Stimulated activated CD8-positive, alpha-beta memory T cell treated with anti-CD3 and anti-CD28 coated beads, Interleukin-15, amount 100 ng/mL, for 1 hour (primary cell): ENCODE measurements at places on chromosomes 3 and 15.

DNA sequence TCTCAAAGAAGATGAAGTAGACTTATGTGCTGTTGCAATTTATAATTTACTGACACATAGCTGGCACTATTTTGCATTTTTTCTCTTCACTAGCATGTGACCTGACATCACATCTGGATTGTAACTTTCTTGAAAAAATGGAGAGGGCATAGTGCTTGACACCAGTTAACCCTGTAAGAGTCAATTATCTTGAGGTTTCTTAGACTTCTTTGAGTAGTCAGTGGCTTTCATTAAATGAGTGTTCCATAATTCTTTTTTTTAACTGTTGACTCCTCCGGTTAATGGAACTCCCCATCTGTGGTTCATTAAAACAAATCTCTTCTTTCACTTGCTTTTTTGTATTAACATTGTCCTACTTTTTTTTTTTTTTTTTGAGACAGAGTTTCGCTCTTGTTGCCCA lies 16.9 kb upstream of the PRKCI start:
- no peak for DNase-seq

GRCh38 chr3:53719796-53720195 lies 126.4 kb downstream of the CHDH start:
- DNase-seq = no peak

DNA sequence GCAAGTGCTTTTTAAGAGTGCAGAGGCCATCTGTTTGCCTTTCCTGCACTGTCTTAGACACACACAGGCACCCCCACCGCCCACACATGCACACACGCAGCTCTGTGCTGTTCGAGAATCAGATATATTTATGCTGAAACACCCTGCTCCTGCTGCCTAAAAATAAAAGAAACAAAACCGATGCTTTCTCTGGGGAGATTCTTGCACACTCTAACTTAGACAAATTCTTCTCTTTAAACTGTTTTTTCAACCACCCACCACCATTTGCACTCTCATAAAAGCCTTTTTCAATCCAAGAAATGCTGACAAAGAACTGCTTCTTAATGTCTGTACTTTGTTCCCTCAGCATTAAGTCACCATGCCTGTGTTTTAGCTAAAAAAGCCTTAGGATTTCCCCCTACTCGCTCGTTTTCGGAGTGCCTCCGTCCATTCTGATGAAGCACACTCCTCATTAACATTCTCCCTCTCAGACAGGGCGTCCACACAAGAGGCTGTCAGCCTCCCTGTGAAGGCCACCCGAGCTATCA lies 26.2 kb downstream of the SLC12A8 start:
- no peak for DNase-seq

- no peak for DNase-seq
Measured at GRCh38 chr3:138148503-138148902, 16.3 kb upstream of the A4GNT start.

DNA sequence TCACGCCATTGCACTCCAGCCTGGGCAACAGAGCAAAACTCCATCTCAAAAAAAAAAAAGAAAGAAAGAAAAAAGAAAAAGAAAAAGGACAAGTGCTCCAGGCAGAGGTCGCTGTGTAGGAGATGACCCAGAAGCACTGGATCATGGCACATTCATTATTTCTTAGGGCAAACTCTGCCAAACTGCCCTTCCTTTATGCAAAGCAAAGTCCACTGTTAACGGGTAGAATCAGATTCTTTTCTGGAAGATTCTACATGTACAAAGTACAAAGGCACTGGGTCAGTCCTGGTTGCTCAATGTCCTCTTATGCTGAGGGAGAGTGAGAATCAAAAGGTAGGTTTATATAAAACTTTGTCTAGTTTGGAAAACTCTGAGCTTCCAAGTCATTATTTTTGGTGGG lies 144.9 kb downstream of the FEZF2 start:
- no peak for DNase-seq

GRCh38 chr15:60563539-60564404 lies 84.8 kb upstream of the ICE2 start:
- no peak for DNase-seq

- DNase-seq = no peak
Measured at GRCh38 chr3:145719114-145719513, 441.9 kb downstream of the PLOD2 start.

GRCh38 chr3:12632523-12632922 lies 31.4 kb downstream of the RAF1 start:
- DNase-seq = no peak

GRCh38 chr3:923161-923910 lies 169.5 kb upstream of the CNTN6 start:
- no peak for DNase-seq
